ENCODE measurements at places on chromosomes 16 and 17. TPM values are rescaled to one million over a fixed set of nuclear protein-coding genes. Genes with fewer than 3 reads are reported as not detected.

The SPATA22 gene
- not detected for total RNA-seq

The TBC1D16 gene
- 14.3 TPM for total RNA-seq

The CEMP1 gene
- total RNA-seq: not detected

The TNFRSF17 gene
- total RNA-seq: not detected

The CD300C gene
- 0.27 TPM for total RNA-seq

The CASKIN1 gene
- 0.14 TPM for total RNA-seq

The CD7 gene
- total RNA-seq: 8.0 TPM

The ALDH3A1 gene
- 15.3 TPM for total RNA-seq

The KRTAP4-3 gene
- not detected for total RNA-seq

The ZPBP2 gene
- total RNA-seq: not detected

The HEATR9 gene
- not detected for total RNA-seq

The SLC16A6 gene
- not detected for total RNA-seq

The GP1BA gene
- not detected for total RNA-seq

The NT5C gene
- total RNA-seq: 169 TPM

The BEAN1 gene
- total RNA-seq: not detected

The OSBPL7 gene
- total RNA-seq: 85.7 TPM

The C17orf113 gene
- 4.1 TPM for total RNA-seq

The TBX6 gene
- total RNA-seq: 0.82 TPM

The MYH3 gene
- 2.2 TPM for total RNA-seq

The GGT6 gene
- 308 TPM for total RNA-seq

The PLK1 gene
- total RNA-seq: 4.2 TPM

The GINS3 gene
- 1.6 TPM for total RNA-seq

The NT5M gene
- total RNA-seq: not detected

The CCDC92B gene
- 0.75 TPM for total RNA-seq

The ROGDI gene
- 42.2 TPM for total RNA-seq

The TLCD3B gene
- total RNA-seq: not detected

The DLX3 gene
- total RNA-seq: not detected

The TBX2 gene
- total RNA-seq: 2.6 TPM

The RNF222 gene
- not detected for total RNA-seq

The MRTFB gene
- total RNA-seq: 45.1 TPM

The ASGR1 gene
- total RNA-seq: 0.48 TPM

The DPEP3 gene
- total RNA-seq: not detected

The TERB1 gene
- total RNA-seq: not detected

The SOST gene
- total RNA-seq: not detected

The NHLRC4 gene
- total RNA-seq: not detected

The PRR35 gene
- not detected for total RNA-seq

The KRT23 gene
- 1.1 TPM for total RNA-seq

The MYADML2 gene
- total RNA-seq: not detected

The DNAAF8 gene
- 0.55 TPM for total RNA-seq

The FGF11 gene
- total RNA-seq: 1.9 TPM

The ZFHX3 gene
- total RNA-seq: 14.6 TPM

The CD300LB gene
- not detected for total RNA-seq

The TNRC6C gene
- total RNA-seq: 9.4 TPM

The C17orf50 gene
- not detected for total RNA-seq

The TMEM88 gene
- total RNA-seq: 13.1 TPM

The FOXJ1 gene
- total RNA-seq: not detected
